A172 (cell line): ENCODE measurements at places on chromosomes 12 and 14. TPM values are rescaled to one million over a fixed set of nuclear protein-coding genes. Genes with fewer than 3 reads are reported as not detected.

GRCh38 chr12:23771240-23771949 is 178.1 kb downstream of the SOX5 start:
- DNase-seq: no peak

DNA sequence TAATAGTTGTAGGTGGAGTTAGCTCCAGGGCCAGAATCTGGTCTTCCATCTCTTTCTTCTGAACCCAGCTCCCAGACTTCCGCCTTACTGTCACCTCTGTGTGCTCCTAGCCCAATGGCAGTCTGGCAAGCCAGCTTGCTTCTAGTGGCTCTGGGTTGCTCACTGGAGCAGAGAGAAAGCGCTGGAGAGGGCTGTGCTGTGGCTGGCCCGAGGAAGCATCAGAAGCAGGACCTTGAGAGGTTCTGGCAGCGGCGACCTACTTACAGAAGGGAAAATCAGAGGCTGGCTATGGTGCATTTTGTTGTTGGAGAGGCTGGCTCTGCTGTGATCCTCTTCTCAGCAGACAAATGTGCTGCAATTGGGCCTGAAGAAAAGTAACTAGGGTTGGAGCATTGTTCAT is 28.6 kb downstream of the KCNA5 start:
- DNase-seq: no peak

The DEPDC4 gene
- 2.8 and 3.1 TPM in 2 replicates for total RNA-seq

- no peak for DNase-seq
Observed at GRCh38 chr14:81286574-81287370, 66.0 kb upstream of the GTF2A1 start.

DNA sequence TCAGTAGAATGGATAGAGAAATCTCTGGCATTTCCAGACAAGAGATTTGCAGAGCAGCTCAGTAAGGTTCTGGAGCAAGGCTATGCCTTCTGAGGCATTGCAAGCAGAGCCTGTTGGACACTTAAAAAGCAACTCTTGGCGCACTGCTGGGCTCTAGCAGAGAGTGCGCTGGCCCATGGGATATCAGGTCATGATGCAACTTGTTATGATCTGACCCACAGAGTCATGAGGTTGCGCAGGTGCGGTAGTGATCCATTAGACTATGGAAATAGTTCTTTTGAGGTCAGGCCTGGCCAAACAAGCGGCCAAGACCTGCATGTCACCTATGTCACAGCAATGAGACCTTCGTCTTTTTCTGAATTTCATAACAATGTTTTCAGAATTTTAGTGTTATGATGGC is 168.6 kb downstream of the TMTC3 start:
- DNase-seq: no peak
